ENCODE measurements at places on chromosomes 16 and 17.

DNA sequence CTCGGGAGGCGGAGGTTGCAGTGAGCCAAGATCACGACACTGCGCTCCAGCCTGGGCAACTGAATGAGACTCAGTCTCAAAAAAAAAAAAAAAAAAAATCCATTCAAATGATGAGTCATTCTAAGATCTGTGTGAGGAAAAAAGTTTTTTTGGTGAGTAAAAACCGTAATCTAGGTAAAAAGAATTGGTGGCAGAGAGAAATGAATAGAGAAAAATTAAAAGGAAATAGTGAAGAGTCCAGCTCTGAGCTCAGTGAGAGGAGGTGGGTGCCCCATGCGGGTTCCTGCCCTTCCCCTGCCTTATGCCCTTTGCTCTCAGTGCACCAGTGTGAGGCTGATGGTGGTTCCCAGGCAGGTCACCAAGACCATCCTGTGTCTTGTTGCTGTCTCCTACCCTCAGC is 20.9 kb downstream of the GAN start:
- DNase-seq, result no peak

DNA sequence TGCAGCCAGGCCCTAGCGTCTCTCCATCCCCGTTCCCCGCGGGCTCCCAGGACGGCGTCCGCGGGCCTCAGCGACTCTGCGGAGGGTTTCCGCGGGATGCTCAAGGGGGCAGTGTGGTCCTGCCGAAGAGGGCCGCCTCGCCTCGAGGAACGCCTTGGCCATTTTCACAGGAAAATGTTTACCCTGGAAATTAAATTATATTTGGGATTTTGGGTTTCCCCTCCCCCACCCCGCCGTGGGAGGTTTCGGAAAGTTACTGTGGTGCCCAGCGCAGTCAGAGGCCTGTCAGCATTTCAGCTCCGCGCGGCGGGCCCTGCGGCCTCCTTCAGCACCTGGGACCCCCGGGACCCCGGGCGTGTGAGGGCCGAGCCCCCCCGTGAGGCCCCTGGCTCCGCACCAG is 94.5 kb downstream of the PCTP start:
- no peak for DNase-seq

GRCh38 chr17:55683550-55684315 is 38.9 kb downstream of the TMEM100 start:
- no peak for DNase-seq

GRCh38 chr16:9980981-9981380 is 201.2 kb downstream of the GRIN2A start:
- DNase-seq, result no peak

GRCh38 chr16:64823481-64824075 is 298.3 kb downstream of the CDH11 start:
- no peak for DNase-seq

DNA sequence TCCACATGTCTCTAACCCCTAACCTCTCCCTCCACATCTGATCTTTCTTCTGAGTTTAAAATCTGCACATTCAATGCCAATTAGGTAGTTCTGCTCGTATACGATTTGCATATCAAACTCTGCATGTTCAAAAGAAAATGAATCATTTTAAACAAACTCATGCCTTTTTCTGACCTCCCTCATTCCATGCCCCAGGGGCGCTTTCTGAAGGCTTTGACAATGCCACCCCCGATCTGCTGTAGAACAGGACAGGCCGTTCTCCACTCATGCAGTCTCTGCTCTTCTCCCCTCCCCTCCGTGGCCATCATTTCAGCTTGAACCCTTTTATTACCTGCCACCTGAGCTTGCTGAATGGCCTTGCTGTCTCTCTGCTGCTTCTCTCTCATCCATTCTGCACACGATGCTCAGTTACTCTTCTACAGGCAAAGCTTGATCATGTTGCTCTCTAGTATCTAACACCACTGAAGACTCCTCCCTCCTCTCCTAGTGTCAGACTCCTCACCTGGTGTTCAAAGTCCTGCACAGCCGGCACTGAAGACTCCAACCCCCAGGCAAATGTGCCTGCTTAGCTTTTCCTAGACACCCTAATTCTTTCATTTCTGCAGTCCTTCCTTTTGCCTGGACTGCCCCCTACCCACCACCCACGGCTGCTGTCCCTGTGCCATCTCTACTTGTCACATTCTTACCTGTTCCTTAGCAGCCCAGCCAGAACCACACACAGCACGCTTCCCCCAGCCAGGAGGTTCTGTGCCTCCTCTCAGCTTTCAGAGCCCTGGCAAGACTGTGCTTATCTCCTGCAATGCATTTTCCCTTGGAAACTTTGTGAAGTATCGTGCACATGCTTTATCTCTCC is 6.2 kb downstream of the TMEM238L start:
- DNase-seq, result no peak

GRCh38 chr17:35731917-35732805 is 722 bp downstream of the RASL10B start:
- no peak for DNase-seq

DNA sequence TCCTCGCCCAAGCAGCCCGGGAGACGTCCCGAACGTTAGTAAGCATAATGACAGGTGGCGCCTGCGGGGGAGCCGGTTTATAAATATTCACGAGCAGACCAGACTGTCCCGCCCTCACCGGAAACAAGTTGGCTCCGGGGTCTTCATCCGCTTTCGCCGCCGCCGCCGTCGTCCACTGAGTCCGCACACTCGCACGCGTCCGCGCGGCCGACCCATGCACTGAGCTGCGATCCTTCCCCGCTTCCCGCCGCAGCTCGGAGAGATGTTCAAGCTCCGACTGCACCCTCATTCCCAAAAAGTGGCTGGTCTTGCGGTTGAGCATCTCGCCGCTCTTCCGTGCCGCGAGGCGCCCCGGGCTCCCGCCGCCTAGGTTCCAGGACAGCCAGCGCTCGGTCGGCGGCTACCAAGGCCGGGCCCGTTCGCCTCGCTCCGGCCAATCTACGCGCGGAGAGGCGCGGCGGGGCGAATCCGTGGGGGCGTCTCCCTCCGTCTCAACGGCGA is 385 bp downstream of the CFAP119 start:
- DNase-seq, result no peak

DNA sequence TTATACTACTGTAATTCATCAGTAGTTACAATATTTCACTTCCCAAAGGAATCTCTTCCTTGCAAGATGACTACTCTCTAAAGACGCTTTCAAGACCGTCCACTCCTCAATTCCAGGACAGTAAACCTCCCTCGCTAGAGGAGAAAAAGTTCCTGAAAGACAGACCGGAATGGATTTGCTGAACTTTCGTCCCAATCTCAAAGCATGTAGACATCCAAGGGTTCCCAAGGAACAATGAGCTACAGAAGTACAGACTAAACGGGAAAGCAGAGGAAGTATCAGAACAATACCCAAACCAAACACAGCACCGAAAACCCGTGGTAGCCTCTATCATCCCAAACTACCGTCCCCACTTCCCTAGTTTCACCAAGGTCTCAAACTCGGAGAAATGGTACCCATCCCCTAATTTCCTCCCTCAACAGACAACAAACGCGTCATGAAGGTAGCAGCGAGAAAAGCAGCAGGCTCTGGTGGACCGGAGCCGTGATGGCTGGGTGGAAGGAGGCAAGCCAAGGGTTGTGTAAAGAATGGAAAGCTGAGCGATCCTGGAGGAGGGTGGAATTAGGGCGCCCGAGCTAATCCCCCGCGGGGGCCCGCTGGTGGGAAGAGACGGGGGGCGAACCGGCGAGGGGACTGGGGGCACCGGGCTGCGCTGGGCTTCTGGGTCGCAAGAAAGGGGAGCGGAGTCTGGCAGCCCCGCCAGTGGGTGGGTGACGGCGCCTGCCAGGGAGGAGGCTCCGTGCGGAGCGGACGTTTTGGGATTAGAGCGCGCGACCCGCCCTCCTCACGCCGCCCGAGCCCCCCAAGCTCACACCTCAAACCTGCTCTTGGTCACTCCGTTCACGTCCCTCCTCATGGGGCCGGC is 647 bp downstream of the FBXL20 start:
- no peak for DNase-seq

GRCh38 chr17:30819971-30820705 is 4.4 kb downstream of the CRLF3 start:
- DNase-seq, result no peak

All from AML-193 (cell line).